ENCODE measurements at places on chromosomes 11 and 22.

DNA sequence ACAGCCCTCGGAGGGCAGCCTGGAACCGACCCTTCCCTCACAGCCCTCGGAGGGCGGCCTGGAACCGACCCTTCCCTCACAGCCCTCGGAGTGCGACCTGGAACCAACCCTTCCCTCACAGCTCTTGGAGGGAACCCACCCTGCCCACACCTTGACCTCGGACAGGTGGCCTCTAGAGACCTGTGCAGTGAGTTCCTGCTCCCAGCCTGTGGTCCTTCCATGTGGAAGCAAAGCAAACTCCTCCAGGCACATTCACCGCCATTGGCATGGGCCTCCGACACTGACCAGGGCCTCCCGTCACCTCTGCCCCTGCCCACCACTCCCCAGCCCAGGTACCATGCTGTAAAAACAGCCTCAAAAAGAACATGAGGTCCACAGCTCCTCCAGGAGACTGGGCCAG lies 272.1 kb downstream of the BRD1 start:
- DNase-seq = no peak

- DNase-seq = no peak
Observed at GRCh38 chr11:82898241-82898640, 2.0 kb downstream of the PRCP start.

- no peak for DNase-seq
Observed at GRCh38 chr11:57359896-57360690, 20.9 kb downstream of the PRG3 start.

GRCh38 chr11:702462-703461 lies 3.3 kb upstream of the EPS8L2 start:
- no peak for DNase-seq

DNA sequence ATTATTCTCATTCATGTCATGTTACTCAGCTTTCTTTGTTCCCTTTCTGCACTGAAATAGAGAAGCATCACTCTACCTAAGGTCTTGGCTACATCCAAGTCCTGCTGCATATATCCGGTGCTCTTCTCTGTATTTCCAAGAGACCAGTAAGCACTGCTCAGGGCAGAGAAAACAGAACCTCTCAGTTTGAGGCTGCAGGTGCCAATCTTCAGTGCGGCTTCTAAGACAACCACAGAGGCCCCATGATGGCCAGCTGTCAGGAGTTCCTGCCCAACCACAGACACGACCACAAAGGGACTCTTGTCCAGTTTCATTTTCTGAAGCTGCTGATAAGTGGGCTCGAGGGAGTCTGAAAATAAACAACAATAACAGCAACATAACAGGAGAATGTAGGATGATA lies 378.4 kb upstream of the PITPNB start:
- DNase-seq = no peak

- DNase-seq = no peak
Observed at GRCh38 chr11:117005758-117006157, 92.5 kb downstream of the SIK3 start.

- DNase-seq = no peak
Observed at GRCh38 chr22:43540529-43540923, 128.7 kb downstream of the MPPED1 start.

DNA sequence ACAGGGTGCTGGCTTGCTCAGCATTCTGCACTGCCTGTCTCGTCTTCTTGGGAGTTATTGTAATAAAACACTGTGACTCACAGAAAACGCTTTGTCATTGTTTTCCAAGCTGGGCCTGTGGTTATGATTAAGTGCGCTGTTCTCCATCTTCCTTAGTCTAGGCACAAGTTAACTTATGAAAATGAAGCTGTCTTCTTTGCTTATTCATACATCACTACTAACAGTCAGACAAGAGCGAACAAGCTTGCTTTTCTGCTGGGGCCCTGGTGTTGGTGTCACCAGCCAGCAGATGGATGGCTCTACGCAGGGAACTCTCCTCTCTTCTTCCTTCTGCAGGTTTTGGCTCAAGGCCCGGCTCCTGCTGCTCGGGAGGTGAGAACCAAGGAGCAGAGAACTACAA lies 380.1 kb upstream of the SYN3 start:
- DNase-seq = no peak
